ENCODE measurements at places on chromosomes 6 and 20.

- DNase-seq: no peak
Observed at GRCh38 chr6:141261672-141262060, 871.1 kb upstream of the GJE1 start.

- no peak for DNase-seq
Observed at GRCh38 chr20:15716256-15716655, 857.0 kb downstream of the KIF16B start.

DNA sequence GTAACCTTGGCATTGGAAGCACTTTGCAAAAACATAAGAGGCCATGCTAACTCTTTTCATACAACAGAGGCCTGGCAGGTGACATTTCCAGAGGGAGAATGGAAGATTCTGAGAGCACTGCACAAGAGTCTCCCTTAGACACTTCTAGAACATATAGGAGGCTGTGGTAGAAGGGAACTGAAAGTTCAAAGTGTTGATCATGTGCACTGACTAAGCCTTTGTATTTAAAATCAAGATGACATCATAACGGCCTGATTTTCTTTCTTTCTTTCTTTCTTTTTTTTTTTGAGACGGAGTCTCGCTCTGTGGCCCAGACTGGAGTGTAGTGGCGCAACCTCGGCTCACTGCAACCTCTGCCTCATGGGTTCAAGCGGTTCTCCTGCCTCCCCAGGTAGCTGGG, 26.8 kb upstream of the DNAAF9 start:
- no peak for DNase-seq

GRCh38 chr6:109002051-109002697, 92.5 kb downstream of the SESN1 start:
- no peak for DNase-seq

- no peak for DNase-seq
Observed at GRCh38 chr6:151209071-151209831, 30.5 kb upstream of the AKAP12 start.

DNA sequence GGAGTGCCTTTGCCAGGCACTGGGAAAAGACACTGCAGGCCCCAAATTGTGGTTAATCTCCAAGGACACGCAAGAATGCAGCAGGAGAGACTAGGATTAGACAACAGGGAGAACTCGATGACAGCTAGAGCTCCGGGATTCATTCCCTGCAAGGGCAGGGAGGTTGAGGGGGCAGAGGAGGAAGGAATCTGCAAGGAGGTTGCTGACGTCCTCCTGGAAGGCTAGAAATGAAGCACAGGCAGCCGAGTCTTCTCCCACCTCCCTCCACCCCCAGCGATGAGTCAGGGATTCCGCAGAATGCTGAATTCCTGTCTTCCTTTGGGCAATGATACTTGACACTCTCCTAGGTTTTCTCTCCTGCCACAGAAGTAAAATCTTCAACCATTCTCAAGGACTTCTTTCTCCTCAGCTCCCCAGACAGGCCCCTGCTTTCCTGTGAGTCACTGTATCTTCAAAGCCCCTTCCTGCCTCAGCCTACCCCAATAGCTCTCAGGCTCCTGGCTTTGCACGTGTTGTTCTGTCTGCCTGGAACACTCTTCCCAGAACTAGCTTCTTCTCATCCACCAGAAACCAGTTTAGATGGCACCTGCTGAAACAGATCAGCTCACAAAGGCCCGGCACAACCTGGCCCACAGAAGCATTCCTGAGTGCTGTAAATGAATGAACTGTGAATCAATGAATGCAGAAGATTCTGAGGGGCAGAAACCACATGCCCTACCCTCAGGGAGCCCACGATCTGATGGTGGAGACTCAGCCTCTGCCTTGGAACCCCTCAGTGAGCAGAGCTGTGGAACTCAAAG, 85.6 kb downstream of the MRPL14 start:
- DNase-seq: no peak

DNA sequence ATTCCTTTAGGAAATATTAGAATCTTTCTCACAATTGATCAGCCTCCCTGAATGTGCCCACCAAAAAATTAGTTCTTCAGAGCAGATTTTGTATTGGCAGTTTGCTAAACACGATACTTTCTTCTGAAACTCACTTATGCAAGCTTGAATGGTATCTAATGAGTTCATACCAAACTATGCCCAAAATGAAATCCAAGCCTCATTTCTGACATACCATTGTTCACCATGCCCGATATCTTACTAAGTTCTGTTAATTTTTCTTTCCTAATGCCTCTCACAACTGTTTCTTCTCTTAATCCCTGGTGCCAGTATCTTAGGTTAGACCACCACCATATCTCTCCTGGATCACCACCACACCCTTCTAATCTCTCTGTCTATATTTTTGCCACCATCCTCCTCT, 755.9 kb downstream of the KIF16B start:
- DNase-seq: no peak

DNA sequence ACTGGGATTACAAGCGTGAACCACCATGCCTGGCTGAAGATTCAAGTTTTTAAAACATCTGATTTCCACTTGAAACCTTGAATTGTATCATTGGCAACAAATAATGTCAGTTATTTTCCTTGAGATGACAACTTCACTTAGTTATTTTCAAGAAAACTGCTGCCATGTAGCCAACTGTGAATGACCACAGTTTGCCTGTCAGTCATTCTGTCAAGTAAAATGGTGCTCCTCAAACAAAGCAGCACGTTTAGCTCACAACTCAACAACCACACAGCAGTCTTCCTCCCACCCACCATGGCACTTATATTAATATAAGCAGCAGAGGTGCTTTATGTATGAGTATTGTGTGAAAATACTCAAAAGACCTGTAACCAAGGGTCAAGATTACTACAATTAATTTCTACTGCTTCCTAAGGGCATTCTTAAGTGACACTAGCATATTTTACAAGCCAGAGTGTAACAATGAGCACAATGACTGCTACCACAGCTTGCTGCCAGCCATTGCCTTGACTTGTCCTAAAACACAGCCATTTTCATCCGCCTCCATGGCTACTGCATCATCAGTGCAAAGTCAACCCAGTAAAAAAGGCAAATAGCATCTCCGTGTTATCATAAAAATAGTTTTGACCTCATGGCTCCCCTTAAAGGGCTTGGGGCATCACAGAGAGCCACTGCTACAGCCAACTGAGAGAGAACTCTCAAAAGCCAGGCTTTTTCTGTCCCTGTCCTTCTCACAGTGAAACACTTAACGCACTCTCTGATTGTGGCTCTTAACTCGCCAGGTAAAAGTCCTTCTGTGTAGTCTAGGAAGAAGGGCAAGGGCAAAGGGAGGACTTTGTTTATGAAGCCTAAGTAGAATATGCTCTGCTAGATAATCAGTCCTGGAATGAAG, 96.4 kb upstream of the TAB2 start:
- DNase-seq: no peak

DNA sequence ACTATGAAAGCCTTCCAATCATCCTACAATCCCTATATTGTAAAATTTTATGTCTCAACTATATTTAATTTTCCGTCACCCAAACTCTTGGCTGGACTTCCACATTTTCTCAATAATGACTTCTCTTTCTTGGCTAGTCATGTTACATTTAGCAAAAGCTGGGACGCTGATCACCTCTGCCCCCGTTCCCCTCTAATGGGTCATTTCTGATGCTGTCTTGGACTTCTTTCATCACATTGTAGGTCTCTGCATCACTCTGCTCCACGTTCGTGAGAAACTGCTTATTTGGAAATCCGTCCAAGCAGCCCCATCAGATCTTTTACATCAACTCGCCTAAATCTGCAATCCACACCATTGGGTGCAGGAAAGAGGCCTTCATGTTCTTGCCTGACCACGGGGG, 203.8 kb downstream of the MYLK4 start:
- no peak for DNase-seq

DNA sequence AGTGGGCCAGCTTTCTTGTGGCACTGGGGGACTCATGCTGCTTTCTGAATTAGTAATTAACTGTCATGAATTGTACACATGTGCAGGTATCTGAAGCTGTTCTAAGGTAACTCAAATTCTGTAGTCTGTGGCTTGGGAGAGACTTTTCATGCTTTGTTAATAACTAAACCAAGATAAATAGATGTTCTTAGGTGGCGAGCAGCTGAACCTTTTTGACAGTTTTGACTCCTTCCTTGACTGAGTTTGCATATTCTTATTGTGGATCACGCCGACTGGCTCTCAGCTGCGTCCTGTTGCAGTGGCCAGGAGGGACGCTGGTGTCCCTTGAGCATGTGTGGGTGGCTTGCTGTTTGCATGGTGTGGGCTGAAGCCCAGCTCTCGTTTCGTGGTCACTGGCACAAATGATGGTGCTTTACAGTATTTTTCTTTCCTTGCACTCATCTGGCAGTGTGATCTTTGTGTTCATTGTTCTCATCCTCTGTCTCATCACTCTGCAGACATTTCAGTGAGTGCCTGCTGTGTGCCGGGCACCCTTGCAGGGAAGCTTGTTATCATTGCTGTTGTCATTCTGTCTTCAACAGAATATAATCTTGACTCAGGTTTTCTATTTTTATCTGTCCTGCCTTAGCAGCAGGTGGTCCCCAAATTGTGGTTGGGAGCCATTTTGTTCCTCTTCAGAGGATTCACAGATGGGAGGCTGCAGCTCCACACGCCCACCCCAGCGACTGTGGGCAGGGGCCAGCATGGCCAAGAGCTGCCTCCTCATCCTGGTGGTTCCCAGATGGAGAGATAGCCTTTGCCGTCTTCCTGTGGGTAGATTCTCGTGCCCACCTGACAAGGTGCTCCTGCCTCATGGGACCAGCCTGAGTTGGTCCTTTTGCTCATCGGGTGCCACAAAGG, 39.6 kb downstream of the DUSP22 start:
- DNase-seq: no peak

- no peak for DNase-seq
Observed at GRCh38 chr20:17634661-17635331, 47.2 kb downstream of the RRBP1 start.

DNA sequence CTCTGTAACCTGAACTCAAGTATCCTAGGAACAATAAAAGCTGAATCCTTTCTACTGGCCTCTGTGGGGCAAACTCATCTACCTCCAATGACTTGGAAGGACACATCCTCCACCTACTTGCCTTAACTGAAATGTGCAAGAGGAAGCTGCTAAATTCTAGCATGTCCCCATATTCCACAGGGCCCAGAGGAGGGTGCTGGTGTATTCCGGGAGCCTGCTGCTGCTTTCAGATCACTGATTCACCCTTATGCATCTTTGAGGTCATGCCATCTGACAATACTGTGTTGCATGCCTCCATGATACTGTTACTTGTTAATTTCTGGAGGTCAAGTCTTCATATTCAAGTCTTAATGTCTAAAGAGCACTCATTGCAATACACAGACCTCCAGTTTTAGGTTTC, 40.3 kb downstream of the LYRM4 start:
- no peak for DNase-seq

DNA sequence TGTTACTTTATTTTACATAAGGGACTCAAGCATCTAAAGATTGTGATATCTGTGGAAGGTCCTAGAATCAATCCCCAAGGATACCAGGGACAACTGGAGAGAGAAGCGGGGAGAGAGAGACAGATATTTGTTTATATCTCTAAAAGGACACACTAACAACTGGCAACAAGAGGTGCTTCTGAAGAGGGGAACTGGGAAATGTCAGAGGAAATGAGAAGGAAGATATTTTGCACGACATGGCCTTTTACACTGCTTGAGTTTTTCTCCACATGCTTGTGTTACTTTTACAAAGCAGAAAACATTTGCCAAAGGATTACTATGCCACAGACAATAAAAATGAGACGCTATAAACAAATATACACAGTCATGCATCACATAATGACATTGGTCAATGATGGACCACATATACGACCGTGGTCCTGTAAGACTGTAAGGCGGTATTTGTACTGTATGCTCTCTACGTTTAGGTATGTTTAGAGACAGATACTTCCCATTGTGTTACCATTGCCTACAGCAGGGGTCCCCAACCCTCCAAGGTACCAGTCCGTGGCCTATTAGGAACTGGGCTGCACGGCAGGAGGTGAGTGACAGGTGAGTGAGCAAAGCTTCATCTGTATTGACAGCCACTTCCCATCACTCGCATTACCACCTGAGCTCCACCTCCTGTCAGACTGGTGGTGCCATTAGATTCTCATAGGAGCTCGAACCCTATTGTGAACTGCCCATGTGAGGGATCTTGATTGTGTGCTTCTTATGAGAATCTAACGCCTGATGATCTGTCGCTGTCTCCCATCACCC, 64.6 kb upstream of the PTPN1 start:
- DNase-seq: no peak

DNA sequence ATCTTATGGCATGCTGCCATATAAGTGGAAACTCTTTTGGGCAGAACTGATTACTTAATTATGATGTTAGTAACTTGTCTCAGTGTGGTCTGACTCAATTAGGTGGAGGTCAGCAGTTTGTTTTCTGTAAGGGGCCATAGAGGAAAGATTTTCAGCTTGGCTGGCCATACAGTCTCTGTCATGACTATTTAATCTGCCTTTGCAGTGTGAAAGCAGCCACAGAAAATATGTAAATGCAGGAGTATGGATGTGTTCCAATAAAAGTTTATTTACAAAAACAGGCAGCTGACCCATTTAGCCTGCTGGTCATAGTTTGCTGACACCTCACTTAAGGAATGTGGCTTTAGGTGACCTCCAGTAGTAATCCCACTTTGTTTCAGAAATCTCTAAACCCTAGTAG, 700.7 kb downstream of the EPM2A start:
- no peak for DNase-seq

- no peak for DNase-seq
Observed at GRCh38 chr6:87628424-87628823, 38.5 kb downstream of the ORC3 start.

DNA sequence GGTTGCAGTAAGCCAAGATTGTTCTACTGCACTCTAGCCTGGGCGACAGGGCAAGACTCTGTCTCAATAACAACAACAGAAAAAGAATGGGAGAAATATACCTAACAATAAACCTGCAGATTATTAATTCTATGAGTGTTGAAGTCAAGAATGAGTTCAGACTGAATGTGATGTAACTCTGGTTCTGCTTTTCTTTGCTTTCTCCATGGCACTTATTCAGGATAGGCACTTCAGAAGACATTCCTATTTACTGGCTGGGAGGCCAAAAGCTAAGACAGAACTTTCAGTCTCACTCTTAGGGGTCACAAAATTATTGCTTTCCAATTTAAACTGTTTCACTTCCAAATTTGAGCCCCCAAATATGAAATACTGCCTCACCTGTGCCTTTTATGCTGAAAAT, 15.7 kb upstream of the PRIM2 start:
- no peak for DNase-seq

DNA sequence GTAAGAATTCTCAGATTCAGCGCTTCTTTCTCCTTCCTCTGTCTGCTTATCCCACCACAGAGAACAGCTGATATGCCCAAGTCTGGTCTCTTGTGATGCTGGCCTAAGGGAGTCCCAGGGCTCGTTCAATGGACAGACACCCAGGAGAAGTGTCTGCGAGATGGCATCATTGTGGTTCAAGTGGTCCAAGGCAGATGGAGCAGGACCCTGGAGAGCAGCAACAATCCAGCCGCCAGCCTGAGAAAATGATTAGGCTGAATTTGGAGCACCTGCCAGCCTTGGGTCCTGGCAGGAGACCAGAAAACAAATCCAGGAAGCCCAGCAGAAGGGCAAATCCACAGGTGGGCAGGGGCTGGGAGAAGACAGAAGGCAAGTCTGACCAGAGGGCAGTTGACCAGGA, 145.8 kb downstream of the PTPRT start:
- DNase-seq: no peak

Data from activated CD4-positive, alpha-beta T cell treated with anti-CD3 and anti-CD28 coated beads, Interleukin-2, amount 50 U/mL, for 4 hours (primary cell).